Activated CD4-positive, alpha-beta T cell treated with anti-CD3 and anti-CD28 coated beads, Interleukin-2, amount 50 U/mL, for 48 hours (primary cell): ENCODE measurements at places on chromosomes 6 and 20.

GRCh38 chr20:50191544-50192363, 1.1 kb downstream of the CEBPB start:
- DNase-seq, result peak; percentile 48

DNA sequence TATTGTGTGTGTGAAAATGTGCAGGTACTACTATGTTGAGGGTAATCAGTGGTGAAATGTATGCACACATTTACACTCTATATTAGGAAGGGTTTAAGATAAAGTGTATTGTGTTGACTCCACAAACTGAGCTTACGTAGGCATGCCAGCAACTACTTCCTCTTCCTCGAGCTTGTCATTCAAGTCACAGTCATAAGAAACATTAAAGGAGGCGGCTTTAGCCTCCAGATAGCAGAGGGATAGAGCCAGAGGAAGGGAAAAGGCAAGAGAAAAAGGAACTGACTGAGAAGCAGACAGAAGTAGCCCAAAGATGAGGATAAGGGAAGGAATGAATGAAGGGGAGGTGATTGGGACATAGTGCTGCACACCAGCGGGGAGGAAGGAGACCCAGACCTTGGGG, 55.2 kb downstream of the SMLR1 start:
- DNase-seq, result no peak

- DNase-seq, result peak; percentile 28
Measured at GRCh38 chr6:97669191-97670031, 386.4 kb upstream of the MMS22L start.

DNA sequence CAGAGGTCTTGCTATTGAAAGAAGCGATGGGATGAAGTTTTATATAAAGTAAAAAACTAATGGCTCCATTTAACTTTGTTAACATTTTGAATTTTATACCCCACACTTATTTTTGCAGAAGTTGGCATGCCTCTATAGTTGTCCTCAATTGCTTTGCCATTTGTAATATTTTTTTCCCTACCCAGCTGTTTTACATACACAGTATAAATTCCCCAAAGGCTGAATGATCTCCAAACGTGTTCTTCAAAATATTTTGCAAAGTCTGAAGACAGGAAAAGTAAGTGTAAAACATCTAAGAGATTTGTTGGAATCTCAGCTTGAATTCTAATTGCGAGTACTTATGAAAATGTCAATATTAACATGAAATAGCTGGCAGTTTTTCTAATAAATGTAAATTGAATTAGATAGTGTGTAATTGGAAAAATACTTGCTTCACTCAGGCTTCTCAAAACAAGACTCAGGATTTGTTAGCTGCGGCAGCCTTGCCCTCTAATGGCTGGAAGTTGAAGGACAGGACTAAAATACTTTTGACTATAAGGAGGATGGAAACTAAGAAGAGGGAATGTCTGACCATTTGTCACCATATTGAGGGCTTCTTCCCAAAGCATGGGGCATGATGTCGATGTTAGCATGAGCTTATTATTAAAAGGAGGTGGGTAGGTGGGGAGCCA, 226.8 kb downstream of the UST start:
- DNase-seq, result no peak

DNA sequence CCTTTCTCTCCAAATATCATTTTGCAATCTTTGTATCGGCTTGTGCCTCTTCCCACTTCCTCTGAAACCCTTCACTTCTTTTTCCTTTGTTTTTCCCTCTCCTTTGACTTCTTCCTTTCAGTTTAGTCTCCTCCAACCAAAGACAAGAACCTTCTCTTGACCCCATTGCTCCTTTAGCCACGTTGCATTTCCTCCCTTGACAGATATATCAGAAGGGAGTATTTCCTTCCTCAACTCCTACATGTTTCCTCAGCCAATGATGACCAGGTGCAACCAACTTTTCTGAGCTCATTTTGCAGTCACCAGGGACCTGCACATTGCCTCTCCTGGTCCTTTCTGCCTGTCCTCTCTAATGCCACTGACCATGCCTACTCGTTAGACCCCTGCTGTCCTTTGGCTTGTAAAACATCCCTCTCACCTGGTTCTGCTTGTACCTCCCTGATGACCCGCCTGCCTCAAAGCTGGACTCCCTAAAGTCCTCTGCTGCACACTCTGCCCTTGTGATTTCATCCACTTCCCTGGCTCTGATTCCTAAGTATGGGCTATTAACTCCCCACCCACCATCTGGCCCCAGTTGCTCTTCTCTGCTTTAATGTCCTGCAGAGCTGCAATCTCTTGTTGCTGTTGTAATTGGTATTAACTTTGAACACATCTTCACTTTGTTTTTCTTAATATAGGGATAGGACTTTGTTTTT, 27.4 kb downstream of the SLC22A16 start:
- no peak for DNase-seq

DNA sequence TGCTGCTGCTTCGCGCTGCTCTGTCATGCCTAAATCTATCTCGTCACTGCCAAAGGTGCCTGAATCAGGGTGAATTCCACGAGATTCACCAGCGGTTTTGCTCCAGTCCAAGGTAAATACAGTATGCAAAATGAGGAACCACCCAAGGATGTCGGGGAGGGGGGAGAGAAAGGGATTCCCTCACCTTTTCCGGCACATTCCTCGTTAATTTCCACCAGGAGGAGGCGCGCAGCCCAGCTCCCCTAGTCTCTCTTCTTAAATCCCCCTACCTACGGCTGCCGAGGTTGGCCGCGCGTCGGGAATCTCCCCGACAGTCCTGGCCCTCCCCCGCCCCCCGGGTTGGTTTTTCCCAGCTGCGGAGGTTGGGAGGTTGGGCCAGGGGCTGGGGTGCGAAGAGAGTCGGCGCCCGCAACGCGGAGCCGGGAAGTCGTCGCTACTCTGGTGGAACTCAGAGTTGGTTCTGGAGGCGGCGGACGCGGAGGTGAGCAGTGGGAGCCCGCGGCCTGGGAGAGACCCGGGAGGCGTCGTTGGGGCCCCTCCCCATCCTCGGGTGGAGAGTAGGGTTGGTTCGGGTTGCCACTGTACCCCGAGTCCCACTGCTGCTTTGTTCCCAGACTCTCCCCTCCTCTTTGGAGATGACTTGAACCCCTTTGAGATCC, at the start of gene TPBG:
Gene TPBG (plus strand): TSS at position 390 of the 659 bp plus-strand sequence. CDS start 1,145 bp downstream, outside the sequence.
- DNase-seq, result peak; percentile 34

DNA sequence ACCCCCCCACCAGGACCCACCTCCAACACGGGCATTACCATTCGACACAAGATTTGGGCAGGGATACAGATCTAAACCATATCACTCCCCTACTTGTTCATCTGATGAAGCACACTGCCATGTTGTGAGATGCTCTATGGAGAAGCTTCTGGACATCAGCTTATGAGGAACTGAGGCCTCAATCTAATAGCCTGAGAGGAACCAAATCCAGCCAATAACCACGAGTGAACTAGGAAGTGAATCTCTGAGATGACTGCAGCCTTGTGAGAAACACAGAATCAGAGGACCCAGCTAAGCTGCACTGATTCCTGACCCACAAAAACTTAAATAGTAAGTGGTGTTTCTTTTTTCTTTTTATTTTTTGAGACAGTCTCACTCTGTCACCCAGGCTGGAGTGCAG, 21.6 kb upstream of the ZBTB2 start:
- no peak for DNase-seq

GRCh38 chr6:15588971-15589634, 73.7 kb downstream of the DTNBP1 start:
- DNase-seq, result peak; percentile 9

- no peak for DNase-seq
Measured at GRCh38 chr6:138278326-138278725, 60.0 kb upstream of the PBOV1 start.

- DNase-seq, result no peak
Measured at GRCh38 chr20:35007413-35007812, 51.7 kb downstream of the MYH7B start.
